ENCODE measurements at places on chromosomes 13 and 19.

DNA sequence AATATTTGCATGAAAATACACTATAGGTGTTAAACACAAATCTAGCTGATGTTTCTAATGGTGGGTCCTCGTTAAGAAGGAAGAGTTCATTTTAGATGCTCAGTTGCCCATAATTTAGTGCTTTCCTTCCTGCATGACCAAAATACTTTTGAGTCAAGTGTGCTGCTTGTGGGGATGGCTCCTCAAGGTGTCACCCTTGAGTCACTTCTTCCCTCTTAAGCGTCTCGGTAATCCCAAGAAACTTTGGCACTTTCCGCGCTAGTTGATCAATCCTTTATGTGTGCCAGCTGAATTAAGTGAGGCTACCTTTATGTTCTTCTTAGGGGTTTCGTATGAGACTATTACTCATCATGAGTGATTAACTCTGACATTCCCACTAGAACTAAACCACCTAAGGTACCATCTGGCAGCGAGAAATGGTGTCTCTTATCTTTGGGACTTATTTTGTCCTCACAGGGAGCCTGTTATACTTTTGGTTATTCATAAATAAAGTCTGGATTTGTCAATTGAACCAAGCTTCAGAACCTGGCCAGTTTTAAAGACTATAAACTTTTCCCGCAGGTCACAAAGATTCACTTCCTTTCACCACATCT, 106.8 kb downstream of the NHLRC3 start:
- DNase-seq, result no peak

DNA sequence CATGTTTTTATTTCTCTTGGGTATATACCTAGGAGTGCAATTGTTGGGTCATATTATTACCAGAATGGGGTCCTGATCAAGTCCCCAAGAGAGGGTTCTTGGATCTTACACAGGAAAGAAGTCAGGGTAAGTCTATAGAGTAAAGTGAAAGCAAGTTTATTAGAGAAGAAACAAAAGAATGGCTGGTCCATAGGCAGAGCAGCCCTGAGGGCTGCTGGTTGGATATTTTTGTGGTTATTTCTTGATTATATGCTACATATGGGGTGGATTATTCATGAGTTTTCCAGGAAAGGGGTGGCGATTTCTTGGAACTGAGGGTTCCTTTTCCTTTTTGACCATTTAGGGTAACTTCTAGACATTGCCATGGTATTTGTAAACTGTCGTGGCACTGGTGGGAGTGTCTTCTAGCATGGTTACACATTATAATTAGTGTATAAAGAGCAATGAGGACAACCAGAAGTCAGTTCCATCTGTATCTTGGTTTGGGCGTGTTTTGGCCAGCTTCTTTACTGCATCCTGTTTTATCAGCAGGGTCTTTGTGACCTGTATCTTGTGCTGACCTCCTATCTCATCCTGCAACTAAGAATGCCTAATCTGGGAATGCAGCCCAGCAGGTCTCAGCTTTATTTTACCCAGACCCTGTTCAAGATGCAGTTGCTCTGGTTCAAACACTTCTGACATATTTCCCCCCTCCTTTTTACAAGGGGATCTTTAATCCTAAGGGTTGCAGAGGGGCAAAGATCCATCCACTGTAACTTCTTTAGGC, 41.1 kb downstream of the CEACAM1 start:
- no peak for DNase-seq

DNA sequence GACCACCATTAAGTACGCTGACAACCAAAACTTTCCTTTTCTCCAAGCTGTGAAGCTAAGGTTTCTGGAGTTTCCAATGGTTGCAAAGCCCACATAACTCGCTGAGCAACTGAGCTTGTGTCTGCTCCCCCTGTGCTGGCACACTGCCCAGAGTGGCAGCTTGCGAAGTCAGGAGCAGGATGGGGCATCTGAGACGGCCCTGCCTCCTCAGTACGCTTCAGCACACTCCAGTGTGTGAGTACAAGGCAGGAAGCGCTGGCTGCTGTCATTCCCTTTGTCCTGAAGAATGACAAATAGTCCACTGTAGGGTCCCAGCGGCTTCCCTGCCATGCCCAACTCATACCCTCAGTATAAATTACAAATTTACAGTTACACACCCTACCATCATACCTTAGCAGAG, 51.5 kb downstream of the SKA3 start:
- DNase-seq, result no peak

GRCh38 chr19:54329476-54330165, 9.3 kb downstream of the LILRA4 start:
- DNase-seq, result no peak

GRCh38 chr13:79631051-79631659, 150.2 kb downstream of the NDFIP2 start:
- DNase-seq, result no peak

- DNase-seq, result no peak
Observed at GRCh38 chr13:93398167-93399035, 171.8 kb downstream of the GPC6 start.

DNA sequence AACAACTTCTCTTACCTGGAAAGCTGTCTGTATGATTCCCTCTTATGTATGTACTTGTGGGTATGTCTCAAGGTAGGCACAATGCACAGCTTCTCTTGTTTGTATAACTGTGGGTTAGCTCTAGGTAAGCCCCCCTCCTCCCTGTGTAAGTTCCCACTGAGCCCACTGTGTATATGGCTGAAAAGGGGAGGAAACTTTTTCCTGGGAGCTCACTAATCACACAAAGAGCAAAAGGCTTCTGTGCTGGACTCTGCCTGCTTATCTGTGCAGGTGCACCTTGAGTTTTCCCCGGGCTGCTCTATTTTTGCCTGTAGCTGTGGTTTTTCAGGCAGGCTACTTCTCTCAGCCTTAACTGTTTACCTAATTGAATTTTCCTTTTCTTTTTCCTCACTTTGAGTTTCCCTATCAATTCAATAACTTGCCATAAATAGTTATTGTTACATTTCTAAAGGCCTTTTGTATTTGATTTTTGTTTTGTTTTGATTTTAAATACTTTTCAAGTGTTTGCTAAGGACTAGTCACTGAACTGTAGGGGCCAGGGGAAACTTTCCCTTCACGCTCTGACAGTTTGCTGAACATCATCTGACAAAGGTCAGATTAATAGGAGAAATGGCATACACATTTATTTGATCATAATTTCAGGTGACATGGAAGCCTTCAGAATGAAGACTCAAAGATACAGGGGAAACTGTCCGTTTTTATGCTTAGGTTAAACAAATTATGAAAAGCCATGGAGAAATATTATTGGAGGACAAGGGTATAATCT, 423.5 kb upstream of the ATXN8OS start:
- DNase-seq, result no peak

GRCh38 chr19:519449-519865, 12.1 kb upstream of the CDC34 start:
- no peak for DNase-seq

DNA sequence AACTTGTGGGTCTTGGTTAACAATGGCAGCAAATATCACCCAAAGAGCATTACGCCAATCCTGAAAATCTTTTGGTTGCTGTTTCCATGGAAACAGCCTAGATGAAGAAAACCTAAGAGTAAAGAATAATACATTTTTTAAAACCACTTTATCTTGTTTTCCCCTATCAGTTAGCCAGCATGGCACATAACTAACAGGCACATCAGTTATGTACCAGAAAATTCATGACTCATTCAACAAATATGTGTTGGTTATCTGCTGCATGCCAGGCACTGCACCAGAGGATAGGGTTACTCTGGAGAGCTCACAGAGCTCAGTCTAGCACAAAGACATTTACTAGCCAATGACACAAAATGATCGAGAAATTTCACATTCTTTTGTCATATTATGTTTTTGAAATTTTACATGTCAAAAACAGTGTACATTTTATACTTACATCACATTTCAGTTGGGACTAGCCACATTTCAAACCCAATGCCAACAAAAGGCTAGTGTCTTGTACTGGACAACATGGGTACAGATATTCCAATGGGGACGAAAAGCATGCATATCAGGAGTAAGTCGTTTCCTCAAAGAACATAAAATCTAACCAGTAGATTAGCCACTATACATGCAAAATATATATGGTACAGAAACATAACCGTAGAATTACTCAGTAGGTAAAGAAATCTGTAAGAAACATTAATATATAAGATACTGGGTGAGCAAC, 20.3 kb downstream of the LNX2 start:
- no peak for DNase-seq

DNA sequence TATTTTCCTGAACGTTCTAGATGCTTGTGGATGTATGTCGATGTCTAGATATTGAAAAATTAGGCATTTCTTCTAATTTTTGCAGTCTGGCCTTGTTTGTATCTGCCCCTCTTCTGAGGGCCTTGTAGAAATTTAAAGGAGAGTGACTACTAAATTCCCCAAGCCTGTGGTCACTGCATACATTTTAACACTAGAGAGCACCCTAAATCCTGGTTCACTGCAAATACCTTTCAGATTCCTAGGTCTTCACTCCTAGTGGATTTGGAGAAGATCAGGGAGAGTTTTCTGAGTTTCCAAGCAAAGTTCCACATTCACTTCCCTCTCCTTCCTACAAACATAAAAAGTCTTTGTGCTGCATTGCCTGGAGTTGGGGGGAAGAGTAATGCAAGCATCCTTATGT, 1272.5 kb downstream of the OLFM4 start:
- no peak for DNase-seq

DNA sequence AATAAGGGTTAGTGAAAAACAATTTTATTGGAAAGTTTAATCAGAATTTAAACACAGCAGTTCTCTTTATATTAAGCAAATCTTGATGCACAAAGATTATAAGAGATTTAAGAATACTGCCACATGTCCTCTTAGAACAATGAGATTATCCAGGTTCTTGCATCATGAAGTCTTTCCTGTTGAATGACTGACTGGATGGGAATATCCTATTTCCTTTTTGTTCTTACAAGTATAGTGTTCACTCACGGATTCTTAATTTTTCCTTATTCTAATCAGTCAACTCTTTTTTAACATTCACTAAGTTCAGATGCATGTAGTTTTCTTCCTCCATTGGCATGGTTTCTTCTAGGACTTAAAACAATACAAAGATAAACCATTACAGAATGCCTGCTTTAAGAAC, 10.1 kb downstream of the URI1 start:
- no peak for DNase-seq

GRCh38 chr19:1026783-1027649, 608 bp downstream of the CNN2 start:
- no peak for DNase-seq
